ENCODE measurements at places on chromosomes 7 and 10.
A peak's percentile ranks its signal among the peaks of the same experiment; 100 is the strongest.

GRCh38 chr7:20777377-20778062, 9.2 kb downstream of the SP8 start:
- DNase-seq: no peak

GRCh38 chr7:34438436-34438835, 219.6 kb upstream of the NPSR1 start:
- DNase-seq: no peak

DNA sequence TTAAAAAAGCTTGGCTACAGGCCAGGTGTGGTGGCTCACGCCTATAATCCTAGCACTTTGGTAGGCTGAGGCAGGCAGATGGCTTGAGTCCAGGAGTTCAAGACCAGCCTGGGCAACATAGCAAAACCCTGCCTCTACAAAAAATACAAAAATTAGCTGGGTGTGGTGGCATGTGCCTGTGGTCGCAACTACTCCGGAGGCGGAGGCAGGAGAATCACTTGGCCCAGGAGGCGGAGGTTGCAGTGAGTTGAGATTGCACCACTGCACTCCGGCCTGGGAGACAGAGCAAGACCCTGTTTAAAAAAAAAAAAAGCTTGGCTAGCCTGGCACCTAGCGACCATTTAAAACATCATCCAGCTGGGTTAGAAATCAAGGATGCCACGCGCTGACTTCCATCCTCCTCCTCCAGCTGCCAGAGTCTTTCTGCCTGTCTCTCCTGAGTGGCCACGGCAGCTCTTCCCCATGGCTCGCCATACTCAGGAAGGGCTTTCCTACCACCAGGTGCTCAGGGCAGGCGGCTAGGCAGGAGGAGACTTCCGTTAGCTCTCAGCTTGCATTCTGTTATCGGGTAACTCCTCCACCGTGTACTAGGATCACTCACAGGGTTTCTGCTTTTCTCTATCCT, 45.0 kb downstream of the DENND2A start:
- no peak for DNase-seq

- no peak for DNase-seq
Measured at GRCh38 chr10:110141185-110141584, 66.2 kb upstream of the MXI1 start.

DNA sequence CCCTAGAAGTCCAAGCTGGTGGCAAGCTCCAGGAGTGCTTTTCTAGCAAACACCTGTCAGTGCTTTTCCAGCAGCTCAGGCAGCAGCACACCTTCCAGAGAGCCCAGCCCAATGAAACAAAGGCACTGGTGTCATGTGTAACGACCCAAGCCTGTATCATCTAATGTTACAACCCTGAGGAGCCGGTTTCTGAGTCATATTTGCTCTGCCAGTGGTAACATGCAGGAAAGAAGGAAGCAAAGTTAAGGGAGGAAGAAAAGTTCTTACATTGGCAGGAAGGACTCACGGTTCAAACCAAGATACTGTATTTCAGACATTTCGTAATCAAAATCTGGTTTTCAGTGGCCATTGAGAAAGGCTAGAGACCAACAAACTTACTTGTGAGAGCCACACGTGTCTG, at the start of gene ANKRD22:
Gene ANKRD22 (minus strand): TSS at position 139 of the 400 bp plus-strand sequence. CDS start 237 bp downstream, outside the sequence.
- DNase-seq: no peak

- DNase-seq: peak; percentile 66
Measured at GRCh38 chr7:24665564-24666294, 91.5 kb downstream of the GSDME start.

- DNase-seq: peak; percentile 77
Measured at GRCh38 chr7:30135301-30136116, 723 bp downstream of the MTURN start.

GRCh38 chr7:32879460-32879859, 12.1 kb downstream of the KBTBD2 start:
- DNase-seq: no peak

DNA sequence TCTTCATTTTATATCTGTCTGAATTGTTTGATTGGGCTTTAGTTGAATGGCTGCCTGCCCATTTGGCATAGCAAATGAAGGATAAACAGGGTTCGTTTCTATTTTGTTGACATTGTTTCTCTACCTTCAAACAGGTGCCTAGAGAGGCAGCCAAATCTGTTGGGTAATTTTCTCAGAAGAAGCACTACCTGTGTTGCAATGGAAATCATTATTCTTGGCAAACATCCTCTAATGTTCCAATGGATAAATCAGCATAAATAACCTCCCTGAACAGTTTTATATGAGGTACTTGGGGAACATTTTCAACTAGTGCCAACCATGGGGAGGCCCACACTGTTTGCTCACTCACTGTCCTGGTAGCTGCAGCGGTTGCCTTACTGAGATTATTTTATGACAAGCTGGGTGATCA, 64.4 kb upstream of the PLPP4 start:
- no peak for DNase-seq
